ENCODE measurements at places on chromosomes 6 and 20.

DNA sequence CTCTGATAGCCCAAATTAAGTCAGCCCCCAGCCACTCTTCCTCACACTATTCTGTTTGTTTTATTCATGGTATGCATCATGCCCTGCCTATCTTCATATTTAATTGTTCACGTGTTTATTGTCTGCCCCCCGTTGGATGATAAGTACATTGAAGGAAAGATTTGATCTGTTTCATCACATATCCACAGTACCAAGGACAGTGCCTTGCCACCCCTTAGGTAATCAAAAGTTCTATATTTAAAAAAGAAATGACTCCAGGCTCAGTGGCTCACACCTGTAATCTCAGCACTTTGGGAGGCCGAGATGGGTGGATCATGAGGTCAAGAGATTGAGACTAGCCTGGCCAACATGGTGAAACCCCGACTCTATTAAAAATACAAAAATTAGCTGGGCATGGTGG lies 10.2 kb upstream of the RIN2 start:
- DNase-seq, result no peak

DNA sequence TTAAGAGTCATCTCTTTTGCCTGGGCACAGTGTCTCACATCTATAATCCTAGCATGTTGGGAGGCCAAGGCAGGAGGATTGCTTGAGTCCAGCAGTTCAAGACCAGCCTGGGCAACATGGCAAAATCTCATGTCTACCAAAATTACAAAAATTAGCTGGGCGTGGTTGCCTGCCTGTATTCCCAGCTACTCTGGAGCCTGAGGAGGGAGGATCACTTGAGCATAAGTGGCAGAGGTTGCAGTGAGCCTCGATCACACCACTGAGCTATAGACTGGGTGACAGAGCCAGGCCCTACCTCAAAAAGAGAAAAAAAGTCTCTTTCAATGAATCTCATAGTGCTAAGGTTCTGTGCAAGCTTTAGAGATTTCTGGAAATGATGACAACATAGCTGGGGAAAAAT lies 1.5 kb downstream of the HLA-DRB1 start:
- no peak for DNase-seq

DNA sequence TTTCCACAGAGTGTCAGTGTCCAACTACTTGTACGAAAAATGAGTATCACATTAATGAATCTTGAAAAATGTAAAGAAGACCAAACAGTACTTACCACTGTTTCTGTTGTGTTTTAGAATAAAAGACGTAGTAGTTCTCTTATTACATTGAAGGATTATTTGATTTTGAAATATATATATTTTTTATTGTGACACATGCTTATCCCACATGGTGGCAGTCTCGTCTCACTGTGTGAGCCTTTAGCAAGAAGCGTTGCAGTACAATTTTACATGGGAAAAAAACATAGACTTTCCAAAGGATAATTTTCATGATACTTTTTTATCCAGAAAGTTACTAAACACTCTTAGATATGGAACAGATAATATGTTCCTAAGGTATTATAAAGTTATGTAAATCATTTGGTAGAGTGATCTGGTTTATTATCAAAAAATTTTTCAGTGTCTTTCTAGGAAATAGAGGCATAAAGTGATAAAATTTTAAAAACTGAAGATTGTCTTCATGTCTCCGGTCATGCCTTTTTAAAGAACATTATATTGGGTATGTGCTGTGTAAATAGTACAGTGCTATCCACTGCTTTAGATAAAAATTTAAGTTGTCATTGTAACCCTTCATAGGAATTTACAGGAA lies 117.5 kb upstream of the SAMD5 start:
- peak; percentile 16 for DNase-seq

- DNase-seq, result no peak
Observed at GRCh38 chr6:4801491-4802110, 25.4 kb downstream of the CDYL start.

GRCh38 chr6:43331891-43332290 lies 23.3 kb upstream of the CRIP3 start:
- DNase-seq, result no peak

DNA sequence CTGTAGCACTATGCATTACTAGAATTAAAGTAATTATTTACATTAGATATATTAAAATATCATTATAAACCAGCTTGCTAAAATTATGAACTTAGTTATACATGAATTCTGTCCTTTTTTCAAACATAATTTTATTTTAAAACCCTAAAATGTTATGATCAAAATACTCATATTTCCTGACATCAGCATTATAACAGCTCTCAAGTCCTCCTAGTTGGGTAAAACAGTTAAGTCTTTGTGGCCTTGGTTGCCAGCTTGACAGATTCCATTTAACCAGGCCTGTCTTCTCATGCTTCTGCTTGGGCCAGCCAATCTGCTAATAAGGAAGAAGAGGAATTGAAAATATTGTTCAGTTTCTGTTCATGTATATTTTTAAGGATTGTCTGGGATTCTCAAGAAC lies 147.9 kb upstream of the SLC35B3 start:
- DNase-seq, result no peak

Measured in SHP77 (cell line).